ENCODE measurements at places on chromosomes 16 and 17.

GRCh38 chr16:10765772-10766171 lies 22.1 kb downstream of the NUBP1 start:
- DNase-seq, result no peak

GRCh38 chr17:68196394-68197090 lies 51.3 kb upstream of the AMZ2 start:
- DNase-seq, result no peak

DNA sequence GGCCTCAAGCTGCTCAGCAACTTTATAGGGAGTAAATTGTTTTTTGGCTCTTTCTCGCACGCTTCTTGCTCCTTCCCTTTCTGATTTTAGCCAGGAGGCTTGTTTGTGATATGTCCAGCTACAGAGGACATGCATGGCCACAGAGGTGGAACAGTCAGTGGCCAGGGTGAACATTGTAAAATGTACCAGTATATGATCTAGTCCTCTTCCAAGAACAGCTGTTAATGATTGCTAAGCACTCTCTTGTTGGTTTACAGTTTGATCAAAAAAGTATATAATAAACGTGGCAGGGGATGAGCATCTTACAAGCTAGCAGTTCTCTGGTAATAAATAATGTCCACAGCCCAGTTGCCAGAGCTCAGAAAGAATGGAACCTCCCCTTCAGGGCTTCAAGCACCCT lies 461.7 kb upstream of the DYNLRB2 start:
- no peak for DNase-seq

DNA sequence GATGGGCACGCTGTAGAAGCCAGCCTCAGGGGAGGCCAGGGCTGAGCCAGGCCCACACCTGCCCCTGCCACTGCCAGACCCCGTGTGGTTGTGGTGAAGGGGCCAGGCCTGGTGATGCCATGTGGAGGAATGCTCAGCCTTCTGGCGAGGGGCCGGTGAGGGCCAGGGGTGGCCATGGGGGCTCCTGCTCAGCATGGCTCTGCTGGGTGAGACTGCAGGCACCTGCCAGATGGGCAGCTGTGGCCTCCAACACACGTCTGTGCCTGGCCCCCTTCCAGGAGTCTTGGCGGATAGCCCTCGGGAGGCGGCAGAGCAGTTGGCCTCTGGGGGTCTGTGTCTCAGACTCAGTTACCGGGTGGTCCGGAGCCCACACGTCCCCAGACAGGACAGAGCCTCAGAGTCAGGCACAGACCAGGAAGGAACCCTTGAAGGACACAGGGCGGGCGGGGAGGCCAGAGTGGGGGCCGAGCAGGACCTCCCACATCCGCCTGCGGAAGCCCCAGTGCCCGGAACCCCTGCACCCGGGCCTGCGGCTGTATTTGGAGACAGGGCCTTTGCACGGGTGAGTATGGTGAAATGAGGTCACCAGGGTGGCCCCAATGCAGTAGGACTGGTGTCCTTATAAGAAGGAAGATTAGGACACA lies 22.5 kb upstream of the CHMP6 start:
- DNase-seq, result no peak

DNA sequence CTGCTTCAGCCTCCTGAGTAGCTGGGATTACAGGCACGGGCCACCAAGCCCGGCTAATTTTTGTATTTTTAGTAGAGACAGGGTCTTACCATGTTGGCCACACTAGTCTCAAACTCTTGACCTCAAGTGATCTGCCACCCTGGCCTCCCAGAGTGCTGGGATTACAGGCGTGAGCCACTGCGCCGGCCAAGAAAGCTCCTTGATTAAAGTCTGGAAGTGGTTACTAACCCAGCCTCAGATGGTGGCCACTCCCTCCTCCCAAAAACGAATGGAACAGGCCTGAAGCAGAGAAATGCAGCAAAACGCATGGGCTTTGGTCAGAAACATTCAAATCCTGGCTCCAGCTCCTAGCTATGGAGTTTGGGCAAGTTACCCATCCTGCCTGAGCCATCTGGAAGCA lies 11.3 kb downstream of the FKBP10 start:
- DNase-seq, result no peak

- DNase-seq, result no peak
Observed at GRCh38 chr17:34820248-34820801, 140.9 kb downstream of the CCT6B start.

Measured in stimulated activated CD4-positive, alpha-beta T cell treated with anti-CD3 and anti-CD28 coated beads, Interleukin-1b, Interleukin-23, amount 100 ng/mL, for 4 hours (primary cell).